Muscle of leg (tissue), 16 donors: ENCODE measurements at places on chromosomes 4 and X.
A peak's percentile ranks its signal among the peaks of the same experiment; 100 is the strongest.

GRCh38 chrX:123648028-123648810, 84.6 kb downstream of the THOC2 start:
- peak; percentile 17 for DNase-seq

DNA sequence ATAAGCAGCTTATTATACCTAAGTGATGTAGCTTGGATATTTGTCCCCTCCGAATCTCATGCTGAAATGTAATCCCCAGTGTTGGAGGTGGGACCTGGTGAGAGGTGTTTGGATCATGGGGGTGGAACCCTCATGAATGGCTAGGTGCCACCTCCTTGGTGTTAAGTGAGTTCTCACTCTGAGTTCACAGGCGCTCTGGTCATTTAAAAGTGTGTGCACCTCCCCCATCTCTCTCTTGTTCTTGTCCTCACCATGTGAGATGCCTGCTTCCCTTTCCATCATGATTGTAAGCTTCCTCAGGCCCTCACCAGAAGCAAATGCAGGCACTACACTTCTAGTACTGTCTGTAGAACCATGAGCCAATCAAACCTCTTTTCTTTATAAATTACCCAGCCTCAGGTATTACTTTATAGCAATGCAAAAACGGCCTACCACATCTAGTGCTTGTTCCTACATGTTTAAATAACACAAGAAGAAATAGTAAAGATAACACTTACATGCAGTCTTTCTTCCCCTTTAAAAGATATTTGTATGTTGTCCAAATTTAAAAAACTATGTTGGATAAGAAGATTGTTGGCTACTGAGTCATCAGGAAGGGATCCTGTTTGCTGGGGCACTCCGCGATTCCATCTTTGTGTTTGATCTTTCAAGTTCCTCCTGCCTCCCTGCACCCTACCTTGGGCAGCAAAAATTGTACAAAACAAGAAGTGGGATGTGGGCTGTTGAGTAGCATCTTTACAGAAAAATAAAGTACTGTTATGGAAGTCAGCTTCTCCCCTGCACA, 29.7 kb downstream of the PPP1R2C start:
- DNase-seq, result no peak

DNA sequence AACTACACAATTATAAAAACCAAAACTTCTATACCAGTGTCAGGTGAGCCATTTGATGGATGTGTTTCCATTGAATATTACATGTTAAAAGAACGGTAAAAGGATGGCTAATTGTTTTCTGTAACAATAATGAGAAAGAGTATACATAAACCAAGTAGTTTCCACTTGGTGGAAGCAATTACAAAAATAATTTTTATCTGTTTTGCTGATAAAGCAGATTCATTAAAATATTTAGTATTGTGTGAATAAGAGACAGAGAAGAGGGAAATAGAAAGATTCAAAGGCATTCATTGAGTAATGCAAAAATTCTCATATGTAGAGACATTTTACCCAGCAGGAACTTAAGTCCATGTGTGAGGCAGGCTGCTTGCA, 95.7 kb downstream of the ANK2 start:
- no peak for DNase-seq

DNA sequence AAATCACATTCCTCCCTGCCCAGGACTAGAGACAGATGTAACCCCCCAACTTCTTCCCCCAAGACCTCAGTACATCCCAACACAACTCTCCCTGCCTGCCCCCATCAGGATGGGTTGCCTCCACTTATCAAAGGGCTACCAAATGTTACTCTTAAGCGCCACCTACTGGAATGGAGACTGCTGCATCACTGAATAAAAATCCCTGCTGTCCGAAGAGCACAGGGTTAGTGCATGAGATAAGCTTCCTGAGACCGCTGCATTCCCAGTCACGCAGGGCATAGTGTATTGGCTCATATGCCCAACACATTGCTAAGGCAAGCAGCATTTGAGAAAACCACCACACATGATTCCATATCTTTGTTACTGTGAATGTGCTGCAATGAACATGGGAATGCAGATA, 544.5 kb downstream of the PPP4R3C start:
- DNase-seq, result no peak

- DNase-seq, result no peak
Measured at GRCh38 chr4:2804449-2804972, 11.6 kb downstream of the SH3BP2 start.

DNA sequence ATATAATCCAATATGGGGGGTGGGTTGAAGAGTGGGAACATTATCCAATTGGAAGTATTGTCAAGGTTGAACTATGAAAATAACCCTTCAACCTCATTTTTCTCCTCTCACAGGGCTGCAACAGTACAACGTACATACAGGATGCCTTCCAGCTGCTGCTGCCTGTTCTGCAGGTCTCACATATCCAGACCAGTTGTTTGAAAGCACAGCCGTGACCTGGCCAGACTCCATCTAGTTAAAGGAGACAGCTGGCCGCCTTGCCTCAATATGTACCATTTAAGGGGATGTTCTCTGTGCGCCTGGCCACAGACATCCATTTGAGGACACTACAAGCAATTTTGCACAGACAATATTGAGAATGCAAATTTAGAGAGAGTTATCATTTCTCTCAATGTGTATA, 75.7 kb downstream of the FAM114A1 start:
- peak; percentile 94 for DNase-seq

DNA sequence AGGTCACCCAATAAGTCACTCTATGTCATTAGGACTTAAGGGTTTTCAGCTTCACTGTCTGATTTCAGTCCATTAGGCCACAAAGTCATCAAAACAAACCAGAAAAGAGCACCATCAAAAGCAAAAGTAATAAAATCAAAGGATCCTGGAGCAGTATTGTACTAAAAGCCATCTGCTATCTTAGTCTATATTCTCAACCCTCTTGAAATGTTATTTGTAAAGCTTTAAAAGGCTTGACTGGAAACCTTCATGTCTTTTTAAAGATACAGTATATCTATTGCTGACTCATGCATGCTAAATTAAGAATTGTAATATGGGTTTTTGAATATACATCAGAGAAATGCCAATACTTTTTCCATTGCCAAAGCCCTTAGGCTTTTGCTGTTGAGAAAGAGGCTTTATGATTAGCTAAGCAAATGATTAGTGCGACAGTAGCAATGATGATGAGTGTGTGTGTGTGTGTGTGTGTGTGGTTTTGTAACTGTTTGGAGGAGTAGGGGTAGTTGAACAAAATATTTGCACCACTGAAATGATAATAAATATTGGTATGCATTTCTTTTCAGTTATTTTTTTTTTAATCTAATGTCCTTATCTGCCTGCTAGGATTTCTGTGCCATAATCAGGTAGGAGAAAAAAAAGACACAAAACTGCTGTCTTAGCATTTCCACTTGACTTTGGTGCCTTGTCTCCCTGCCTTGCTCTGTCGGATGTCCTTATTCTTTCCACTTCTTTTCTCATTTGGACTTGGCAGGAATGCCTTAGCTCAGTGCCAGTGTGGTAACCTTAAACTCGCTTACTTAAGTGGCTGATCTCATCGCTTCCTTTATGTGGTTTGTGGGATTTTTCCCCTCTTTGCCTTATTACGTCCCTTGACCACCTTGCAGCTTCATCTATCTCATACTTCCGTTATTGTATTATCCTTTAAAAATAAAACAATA, 119.7 kb downstream of the PCDH7 start:
- peak; percentile 74 for DNase-seq

DNA sequence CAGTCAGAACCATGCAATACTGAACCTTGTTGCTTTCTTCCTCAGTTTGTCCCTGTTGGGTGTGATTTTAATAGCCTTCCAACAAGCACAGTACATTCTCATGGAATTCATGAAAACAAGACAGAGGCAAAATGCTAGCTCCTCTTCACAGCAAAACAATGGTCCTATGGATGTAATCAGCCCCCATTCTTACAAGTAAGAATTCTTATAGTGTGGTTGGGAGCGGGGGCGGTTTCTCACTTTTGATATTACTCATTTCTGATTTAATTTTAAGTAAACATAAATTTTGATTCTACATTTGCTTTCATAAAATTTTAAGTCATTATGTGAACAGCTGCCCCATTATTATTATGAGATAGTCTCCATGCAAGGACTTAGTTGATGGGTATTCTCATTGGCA, 80.8 kb upstream of the TLR2 start:
- no peak for DNase-seq

DNA sequence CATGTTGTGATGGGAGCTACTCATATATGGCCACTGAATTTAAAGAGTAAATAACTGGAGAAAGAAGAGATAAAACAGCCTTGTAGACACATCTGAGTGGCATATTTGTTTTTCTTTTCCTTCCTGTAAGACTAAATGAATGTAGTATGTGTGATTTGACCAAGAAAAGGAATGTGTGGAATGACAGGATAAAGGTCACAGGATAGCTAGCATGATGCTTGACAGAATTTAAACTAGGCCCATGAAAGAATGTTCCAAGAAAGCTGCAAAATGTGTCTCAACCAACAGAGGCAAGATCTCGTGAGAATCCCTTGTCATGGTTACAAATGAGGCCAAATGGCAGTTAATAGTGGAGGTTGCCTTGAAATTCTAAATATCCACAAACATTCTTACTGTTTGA, 137.0 kb downstream of the KCNIP4 start:
- DNase-seq, result no peak

- DNase-seq, result peak; percentile 17
Measured at GRCh38 chrX:135112096-135112729, 8.1 kb downstream of the ETDB start.

DNA sequence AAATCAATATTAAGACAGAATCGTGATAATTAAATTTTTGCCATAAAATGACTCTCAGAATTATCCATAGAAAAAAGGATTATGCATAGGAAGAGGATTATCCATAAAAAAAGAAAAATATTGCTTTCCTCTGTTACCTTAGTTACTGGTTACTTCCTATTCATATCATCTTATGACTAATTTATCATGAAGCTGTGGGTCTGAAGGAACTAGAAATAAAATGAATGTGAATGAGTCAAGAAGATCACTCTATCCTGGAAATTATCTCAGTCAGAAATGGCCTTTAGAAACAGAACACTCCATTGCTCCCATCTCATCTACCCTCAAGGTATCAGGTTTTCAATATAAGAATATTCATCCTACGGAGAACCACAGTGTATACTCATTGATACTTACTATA, 19.4 kb downstream of the RPS6KA6 start:
- DNase-seq, result no peak

DNA sequence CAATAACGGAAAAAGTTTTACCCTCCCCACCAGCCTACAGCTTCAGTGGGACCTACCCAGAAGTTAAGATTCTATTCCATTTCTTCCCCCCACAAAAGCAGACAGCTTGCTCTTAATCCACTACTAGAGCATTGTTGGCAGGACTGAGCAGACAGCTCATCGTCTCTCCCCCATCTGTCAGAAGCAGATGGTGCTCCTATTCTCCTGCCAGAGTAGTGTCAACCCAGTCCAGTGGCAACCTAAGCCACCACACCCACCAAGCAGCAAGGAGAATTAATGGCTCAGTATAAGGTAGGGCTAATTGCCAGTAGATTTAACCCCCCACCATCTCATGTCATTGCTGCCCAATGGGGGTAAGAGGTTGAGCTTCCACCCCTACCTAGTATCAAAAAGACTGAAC, 62.0 kb downstream of the AWAT2 start:
- peak; percentile 39 for DNase-seq

DNA sequence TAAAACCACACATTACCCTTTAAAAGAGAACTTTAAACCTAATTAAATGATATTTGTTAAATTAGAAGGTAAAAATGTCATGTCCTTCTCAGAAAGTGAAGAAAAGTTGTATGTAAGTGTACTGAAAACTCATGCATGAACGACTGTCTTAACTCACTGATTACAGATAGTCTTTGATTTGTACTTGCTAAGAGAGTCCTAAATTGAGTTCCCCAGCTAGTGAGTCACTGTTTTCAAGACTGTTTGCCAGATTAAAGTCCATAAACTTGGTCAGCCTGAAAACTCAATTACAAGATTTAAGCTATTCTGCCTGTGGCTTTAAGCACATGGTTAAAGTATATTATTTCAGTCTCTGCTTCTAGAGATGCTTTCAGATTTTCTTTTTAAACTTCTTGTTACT, 124.9 kb upstream of the ZCCHC13 start:
- peak; percentile 11 for DNase-seq

DNA sequence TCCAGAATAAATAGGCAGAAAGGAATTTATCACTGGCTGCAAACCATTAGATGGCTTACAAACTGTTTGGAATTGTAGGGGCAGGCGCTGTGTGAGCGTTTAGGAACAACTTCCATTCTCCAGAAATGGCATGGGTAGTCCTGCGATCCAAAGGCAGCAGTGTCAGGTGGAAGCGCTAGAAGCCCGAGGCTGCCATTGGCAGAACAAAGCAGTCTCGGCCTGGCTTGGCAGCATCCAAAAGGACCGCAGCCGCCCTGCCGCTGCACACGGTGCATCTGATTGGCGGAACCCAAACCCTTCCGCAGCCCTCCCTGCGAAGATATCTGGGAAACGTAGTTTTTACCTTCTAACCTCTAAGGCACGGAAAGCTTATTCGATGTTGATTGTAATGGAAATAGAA, 23.6 kb upstream of the YTHDC1 start:
- DNase-seq, result peak; percentile 92

- DNase-seq, result no peak
Measured at GRCh38 chr4:3447431-3448395, 5.9 kb downstream of the HGFAC start.

GRCh38 chr4:151524610-151525009, 115.6 kb downstream of the FHIP1A start:
- DNase-seq, result no peak

DNA sequence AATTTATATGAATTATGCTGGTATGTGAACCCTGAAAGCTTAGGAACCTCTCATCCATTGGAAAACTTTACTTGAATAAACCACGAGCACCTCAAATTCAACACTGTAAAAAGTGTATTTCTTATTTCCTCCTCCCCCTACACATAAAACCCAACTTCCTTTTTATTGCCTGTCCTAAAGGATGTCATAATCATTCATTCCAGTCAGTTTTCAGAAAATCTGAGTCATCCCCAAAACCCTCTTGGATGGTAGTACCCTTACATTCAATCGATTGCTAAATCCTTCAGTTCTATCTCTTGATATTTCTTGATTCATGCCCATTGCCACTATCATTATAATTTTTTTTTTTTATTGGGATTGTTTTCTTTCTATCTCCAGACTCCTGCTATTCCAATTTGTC, 91.1 kb upstream of the ATP8A1 start:
- no peak for DNase-seq

DNA sequence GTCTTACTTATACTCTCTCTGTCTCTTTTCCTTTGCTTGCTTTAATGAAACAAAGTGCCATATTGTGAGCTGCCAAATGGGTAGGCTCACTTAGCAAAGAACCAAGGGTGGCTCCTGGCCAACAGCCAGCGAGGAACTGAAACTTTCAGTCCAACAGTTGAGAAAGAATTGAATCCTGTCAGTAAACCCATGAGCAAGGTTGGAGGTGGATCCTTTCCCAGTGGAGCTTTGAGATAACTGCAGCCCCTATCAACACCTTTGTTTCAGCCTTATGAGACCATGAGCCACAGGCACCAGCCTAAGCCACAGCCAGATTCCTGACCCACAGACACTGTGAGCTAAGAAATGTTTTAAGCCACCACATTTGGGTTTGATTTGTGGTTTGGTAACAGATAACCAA, 362.2 kb downstream of the PDGFC start:
- no peak for DNase-seq

- peak; percentile 20 for DNase-seq
Measured at GRCh38 chrX:118350706-118351105, 4.8 kb downstream of the WDR44 start.
